ENCODE measurements at places on chromosomes 1 and 21. TPM values are rescaled to one million over a fixed set of nuclear protein-coding genes. Genes with fewer than 3 reads are reported as not detected.

OR2T33 gene
- total RNA-seq = not detected

CA6 gene
- not detected for total RNA-seq

ZNF648 gene
- total RNA-seq = not detected

- DNase-seq = no peak
- H3K27me3 ChIP-seq = no peaks in the 10 kb centered on the region
- no peaks in the 10 kb centered on the region for H3K36me3 ChIP-seq
- H3K4me3 ChIP-seq = no peak overlapping the region
These were observed 77.1 kb upstream of the ACTL8 start for GRCh38 chr1:17678011-17678410.

DNA sequence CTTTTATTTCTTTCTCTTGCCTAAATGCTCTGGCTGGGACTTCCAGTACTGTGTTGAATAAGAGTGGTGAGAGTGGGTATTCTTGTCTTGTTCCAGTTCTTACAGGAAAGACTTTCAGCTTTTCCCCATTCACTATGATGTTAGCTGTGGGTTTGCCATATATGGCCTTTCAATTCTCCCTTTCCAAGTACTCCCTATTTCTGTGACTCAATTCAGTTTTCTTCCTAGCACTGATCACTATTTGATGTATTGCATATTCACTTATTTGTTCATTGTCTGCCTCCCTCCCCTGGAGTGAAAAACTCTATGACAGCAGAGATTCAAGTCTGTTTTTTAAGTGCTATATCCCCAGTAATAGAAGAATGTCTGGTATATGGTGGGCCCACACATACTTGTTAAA is 618.2 kb upstream of the CAMK1G start:
- no peak overlapping the region for H3K27ac ChIP-seq
- DNase-seq = no peak
- no peaks in the 10 kb centered on the region for H3K4me1 ChIP-seq
- H3K4me3 ChIP-seq = no peak overlapping the region

DNA sequence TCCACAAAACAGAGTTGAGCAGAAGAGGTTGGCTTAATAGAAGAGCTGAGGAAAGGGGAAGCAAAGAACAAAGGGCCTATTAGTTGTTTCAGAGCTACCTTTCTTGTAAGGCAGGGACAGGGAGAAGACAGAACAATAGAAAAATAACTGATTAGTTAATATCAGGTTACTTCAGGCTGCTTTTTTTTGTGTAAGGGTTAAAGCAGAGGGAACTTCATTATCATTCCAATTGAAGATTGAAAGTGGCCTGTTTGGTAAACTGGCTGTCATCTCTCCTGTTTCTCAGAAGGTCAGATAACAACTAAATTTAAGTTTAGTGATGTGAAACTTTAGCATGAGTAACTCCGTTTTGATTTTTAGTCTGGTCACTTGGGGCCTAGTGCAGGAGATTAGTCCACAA is 22.3 kb downstream of the CDC42 start:
- no peak overlapping the region for H3K4me3 ChIP-seq
- H3K27ac ChIP-seq = no peak overlapping the region
- no peaks in the 10 kb centered on the region for H3K36me3 ChIP-seq
- no peak for DNase-seq
- peaks cover 75% of the 10 kb centered on the region for H3K4me1 ChIP-seq

- no peaks in the 10 kb centered on the region for H3K36me3 ChIP-seq
- H3K4me3 ChIP-seq = no peak overlapping the region
- no peak for DNase-seq
- no peaks in the 10 kb centered on the region for H3K27me3 ChIP-seq
These were observed 22.4 kb upstream of the COL6A1 start for GRCh38 chr21:45959182-45959581.

- no peaks in the 10 kb centered on the region for H3K36me3 ChIP-seq
- no peaks in the 10 kb centered on the region for H3K27me3 ChIP-seq
- no peak for DNase-seq
- peaks cover 7% of the 10 kb centered on the region for H3K4me1 ChIP-seq
- no peak overlapping the region for H3K4me3 ChIP-seq
These were observed 13.6 kb downstream of the DENND1B start for GRCh38 chr1:197761654-197762053.
